ENCODE measurements at places on chromosomes 7 and 10.

DNA sequence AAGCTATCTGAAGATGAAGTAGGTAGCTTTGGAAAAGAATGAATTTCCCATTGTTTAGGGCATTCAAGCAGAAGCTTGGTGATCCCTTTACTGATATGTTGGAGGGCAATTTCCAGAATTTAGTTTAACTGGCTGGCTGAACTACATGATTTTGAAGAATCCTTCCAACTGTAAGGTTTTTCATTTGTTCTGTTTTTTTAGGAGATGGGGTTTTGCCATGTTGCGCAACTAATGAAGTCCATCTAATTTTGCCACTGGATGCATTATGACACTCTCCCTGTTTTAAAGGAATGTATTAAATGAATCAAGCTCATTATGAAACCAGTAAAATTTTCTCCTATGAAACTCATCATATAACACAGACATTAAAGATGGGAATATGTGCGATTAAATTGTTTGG, 6.1 kb upstream of the DDX50 start:
- no peak for DNase-seq

DNA sequence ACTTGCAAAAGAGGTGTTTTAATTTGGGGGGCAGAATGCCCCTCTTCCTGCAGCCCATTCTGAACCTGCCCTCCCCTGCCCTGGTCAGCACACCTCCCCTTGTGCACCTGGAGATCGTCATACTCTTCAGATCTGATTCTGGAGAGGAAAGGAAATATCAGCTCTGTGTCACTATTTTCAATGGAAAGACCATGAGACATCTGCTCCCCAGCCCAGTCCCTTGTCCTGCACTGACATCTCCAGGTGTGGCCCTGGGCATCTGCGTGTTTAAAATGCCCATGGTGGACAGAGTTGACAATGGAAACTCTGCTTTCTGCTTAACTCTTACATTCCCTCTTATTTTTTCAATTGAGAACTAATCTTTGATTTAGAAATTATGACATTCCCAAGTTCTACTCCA, 41.6 kb upstream of the RASGEF1A start:
- no peak for DNase-seq

DNA sequence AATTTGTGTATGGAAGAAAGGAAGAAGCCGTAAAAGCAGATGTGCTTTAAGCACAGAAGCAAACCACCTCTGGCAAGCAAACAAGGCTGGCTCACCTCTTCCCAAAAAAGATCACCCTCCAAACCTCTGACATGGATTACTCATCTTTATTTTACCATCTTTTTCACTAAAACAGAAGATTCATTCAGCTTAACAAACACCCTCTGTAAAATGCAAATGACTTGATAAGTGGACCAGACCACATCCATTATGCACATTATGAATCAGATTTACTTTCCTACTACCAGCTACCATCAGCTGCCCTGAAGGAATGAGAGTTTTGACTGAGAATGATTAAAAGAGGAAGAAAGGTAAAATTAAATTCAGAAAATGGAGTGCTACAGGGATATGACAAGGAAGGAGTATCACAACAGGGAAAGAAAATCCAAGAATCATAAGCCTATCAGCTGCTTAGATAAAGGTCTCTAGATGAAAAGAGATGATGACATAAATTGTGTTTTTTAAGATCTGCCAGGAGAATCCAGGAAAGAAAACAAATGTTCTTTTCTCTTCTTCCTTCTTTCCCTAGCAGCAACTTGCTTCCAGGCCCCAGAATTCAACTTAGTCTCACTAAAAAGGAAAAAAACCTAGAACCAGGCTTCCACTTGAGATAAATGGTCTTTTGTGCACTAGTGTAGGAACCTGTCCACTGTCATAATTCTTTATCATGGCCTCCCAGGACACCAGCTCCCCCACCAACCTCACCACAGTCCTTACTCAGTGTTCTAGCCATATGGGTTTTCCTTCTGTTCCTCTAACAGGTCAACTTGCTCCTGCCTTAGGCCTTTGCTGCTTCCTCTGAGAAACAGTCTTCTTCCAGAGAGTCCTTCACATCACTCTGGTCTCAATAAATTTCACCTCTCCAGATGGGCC, 47.4 kb downstream of the JAZF1 start:
- DNase-seq: no peak

GRCh38 chr7:82714883-82715282, 271.3 kb upstream of the CACNA2D1 start:
- no peak for DNase-seq

DNA sequence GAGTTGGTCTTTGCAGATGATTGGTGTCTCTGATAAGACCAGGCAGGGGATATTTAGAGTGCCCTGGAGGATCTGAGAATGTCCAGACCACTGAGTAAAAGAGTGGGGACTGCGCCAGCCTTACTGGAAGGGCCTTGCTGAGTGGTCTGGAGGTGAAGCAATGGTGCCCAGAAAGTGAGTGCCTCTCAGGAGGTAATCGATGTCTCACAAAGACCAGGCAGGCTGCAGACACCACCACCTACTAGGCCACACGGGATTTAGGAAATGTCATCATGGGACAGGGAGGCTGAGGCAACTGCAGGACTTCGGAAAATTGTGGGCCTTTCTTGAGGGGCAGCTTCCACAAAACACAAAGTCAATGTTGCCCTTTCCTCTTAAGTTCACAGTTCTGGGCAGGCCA, 57.2 kb upstream of the STEAP1B start:
- no peak for DNase-seq

GRCh38 chr7:2517678-2518507, 1.7 kb upstream of the LFNG start:
- DNase-seq: no peak

DNA sequence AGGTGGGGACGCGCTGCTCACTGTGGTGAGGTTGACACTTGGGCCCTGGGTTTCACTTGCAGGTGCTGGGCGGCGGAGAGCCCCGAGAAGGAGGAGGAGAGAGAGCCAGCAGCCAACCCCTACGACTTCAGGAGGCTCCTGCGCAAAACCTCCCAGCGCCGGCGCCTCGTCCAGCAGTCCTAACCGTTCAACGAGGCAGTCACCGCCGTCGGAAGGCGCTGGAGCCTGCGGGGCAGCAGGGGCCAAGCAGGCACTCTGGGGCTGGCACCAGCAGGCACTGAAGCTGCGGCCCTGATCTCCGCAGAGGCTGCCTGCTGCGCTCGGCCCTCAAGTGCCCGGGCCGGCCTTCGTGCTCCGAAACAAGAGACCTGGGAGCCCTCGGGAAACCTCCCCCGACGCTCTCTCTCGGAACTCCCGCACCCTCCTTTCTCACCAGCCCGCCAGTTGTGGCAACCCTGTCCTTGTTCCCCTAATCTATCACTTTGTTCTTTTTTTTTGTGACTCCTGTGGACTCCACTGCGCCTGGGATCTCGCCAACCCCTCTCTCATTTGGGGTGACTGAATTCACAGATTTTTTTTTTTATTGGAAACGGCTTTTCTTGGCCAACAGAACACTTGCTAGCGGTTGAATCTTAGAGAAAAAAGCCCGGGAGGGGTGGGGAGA, 4.7 kb upstream of the GAD2 start:
- DNase-seq: no peak
